ENCODE measurements at places on chromosomes 3 and 15. TPM values are rescaled to one million over a fixed set of nuclear protein-coding genes. Genes with fewer than 3 reads are reported as not detected.

Gene CD200R1
- total RNA-seq = 4.5 TPM

Gene CDCP1
- total RNA-seq = 26.3 TPM

Gene PLXND1
- total RNA-seq = 71.0 TPM

Gene PRICKLE2
- total RNA-seq = 23.6 TPM

GRCh38 chr3:64612916-64613526 lies 74.8 kb downstream of the ADAMTS9 start:
- DNase-seq = no peak

- no peak for DNase-seq
These were observed 100.4 kb upstream of the TP63 start for GRCh38 chr3:189530822-189531221.

- DNase-seq = no peak
These were observed 185.5 kb upstream of the ANKRD28 start for GRCh38 chr3:15983232-15983631.

DNA sequence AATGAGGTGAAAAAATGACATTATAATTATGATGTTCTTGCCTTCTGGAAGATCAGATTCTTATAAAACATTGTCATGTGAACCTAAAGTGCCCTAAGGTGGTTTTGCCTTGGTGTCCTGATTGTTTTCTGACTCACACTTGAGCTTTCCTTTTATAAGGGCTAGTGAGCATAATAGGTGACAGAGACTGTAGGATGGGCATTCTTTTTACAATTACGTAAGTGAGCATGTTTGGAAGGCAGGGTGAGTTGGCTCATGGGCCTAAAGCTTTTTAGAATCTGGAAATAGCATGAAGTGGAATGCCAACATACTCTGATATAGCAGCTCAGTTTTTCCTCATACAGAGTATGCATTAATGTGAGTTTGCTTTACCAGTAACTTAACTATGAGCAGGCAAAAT lies 41.2 kb downstream of the CRYBG3 start:
- DNase-seq = no peak

DNA sequence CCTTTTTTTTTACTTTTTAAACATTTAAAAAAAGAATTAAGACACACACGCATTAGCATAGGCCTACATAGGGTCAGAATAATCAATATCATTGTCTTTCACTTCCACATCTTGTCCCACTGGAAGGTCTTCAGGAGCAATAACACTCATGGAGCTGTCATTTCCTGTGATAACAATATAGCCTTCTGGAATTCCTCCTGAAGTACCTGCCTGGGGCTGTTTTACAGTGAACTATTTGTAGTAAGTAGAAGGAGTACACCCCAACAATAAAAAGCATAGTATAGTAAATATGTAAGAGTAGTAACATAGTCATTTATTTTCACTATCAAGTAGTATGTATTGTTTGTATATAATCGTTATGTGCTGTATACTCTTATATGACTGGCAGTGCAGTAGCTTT lies 19.5 kb upstream of the CLDN18 start:
- no peak for DNase-seq

DNA sequence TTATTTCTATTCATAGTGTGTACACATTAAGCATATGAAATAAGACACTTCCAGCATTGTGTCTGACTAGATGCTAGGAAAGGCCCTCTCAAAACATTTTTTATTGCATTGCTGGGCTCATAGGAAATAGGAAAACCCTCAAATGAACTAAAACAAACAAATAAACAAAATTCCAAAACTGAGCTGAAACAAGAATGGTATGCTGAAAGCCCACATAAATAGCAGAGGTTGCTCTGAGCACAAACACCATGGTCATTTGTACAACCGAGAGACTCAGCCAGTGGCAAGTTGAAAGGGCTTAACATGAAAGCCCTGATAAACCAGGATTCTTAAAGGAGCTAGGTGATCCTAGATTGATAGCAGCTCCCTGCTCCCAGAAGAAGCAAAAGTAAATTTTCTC lies 310.0 kb upstream of the WNT5A start:
- DNase-seq = no peak

DNA sequence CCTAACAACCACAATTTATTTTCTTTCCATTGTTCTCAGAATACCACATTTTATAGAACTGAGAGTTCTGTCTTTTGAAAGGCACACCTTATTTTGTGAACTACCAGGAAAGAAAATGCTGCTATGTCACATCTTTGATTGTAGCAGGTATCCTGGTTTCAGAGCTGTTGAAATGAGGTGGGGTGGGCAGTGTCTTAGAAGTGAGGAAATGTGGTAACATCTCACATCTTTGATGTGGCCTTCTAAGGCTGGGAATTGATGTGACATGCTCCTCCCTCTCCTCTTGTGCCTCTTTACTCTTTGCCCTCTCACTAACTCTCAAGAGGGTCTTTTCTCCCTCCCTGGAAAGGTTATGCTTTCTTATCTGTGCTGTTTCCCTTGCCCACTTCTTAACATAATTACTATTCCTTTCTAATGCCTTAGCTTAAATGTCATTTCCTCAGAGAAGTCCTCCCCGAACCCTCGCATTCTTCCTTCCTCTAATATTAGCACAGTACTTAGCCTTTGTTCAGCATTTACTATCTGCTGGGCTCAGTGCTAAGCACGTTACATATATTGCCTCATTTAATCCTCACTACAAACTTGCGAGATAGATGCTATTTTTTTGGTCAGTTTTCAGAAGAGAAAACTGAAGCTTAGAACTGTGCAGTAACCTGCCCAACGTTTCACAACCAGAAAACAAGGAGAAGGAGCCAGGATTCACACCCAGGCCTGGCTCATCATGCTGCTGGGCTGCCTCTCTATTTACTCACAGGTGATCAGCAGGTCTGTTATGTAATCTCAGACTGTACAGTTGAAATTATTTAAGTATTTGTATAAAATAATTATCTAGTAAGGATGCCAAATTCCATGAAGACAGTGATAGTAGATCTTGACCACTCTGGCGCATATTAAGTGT lies 24.0 kb upstream of the SPTSSB start:
- DNase-seq = no peak

DNA sequence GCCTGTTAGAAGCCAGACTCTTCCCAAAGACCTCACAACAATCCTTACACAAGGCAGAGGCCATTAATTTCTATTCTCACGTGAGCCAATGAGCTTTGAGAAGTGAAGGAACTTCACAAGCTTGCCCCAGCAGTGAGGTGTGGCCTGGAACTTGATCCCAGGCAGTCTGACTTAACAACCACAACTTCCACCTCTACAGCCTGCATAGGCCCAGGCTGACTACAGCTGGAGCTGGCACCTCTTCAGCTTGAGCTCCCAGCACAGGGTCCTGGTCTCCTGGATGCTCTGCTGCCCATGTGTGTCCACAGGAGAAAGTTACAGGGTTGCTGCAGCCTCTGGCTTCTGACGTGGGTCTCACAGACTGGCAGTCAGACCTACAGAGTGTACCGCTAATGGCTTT lies 111.0 kb downstream of the ERC2 start:
- no peak for DNase-seq

- DNase-seq = no peak
These were observed 17.1 kb downstream of the LRRC28 start for GRCh38 chr15:99268431-99268830.

DNA sequence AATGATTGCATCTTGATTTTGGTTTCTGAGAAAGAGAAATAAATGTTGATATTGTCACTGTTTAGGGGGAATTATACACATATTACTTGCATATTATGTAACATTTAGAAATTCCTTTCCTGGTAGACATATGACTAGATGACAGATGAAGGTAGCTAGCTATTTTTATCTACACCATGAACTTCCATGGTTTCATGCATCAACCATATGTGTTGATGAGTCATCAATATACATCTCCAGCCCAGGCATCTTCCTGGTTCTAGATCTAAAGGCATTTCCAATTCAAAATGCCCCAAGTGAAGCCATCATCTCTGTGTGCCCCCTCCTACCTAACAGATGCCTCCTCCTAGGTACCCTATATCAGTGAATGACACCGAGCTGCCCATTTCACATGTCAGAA lies 9.5 kb upstream of the ADAMTSL3 start:
- no peak for DNase-seq

GRCh38 chr15:40130799-40131502 lies 22.3 kb upstream of the BMF start:
- DNase-seq = no peak

DNA sequence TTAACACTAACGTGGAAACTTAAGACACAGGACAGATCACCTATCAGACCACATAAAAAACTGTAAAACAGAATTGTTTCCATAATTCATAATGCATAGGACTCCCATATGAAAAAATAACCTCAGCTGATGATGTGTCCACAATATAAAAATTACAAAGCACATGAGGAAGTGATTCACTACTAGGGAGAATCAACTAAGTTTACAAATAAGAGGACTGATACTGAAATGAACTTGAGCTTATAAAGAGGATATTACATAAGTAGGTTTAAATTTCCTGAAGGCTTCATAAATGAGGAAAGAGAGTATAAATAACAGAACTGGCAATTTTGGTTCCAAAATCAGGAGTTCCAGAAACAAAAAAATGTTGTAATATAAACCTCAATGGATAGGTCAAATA lies 111.9 kb downstream of the SAMMSON start:
- DNase-seq = no peak

DNA sequence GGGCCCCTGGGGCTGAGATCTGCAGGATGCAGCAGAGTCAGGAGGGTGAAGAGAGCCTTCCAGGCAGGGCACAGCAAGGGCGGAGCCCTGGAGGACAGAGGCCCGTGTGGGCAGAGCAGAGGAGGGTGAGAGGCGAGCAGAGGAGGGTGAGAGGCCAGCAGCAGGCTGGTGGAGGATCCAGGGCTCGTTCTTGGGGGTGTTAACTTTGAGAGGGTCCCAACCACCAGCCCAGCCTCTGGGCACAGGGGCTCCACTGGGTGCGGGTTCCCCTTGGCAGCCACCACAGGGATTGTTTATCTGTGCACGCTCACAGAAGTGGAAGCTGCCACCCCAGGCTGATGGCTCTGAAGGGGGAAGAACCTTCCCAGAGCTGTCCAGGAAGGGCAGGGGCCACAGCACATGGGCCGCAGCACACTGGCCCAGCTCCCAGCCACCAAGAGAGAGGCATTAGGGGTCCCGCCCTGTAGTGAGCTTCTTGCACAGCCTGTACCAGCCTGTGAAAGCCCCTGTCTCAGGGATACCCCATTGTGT lies 9.3 kb upstream of the PLXND1 start:
- no peak for DNase-seq

Data from type B pancreatic cell (in vitro differentiated cells).